Glomerular endothelial cell (primary cell): ENCODE measurements at places on chromosomes 7 and 10. TPM values are rescaled to one million over a fixed set of nuclear protein-coding genes. Genes with fewer than 3 reads are reported as not detected.
A peak's percentile ranks its signal among the peaks of the same experiment; 100 is the strongest.

Gene NME8
- total RNA-seq, result not detected in 2 replicates

Gene PON1
- total RNA-seq, result not detected in 2 replicates

Gene CTAGE8
- total RNA-seq, result not detected in 2 replicates

Gene C10orf67
- not detected in 2 replicates for total RNA-seq

Gene PNLIP
- total RNA-seq, result not detected in 2 replicates

Gene CNPY1
- total RNA-seq, result not detected in 2 replicates

Gene COL26A1
- total RNA-seq, result not detected in 2 replicates

Gene TRIP6
- 73.7 and 99.9 TPM in 2 replicates for total RNA-seq

Gene MINDY4
- 5.4 and 6.7 TPM in 2 replicates for total RNA-seq

Gene GHRHR
- total RNA-seq, result not detected in 2 replicates

Gene PANK1
- 4.4 and 9.1 TPM in 2 replicates for total RNA-seq

Gene BHLHA15
- 0.53 and 0.68 TPM in 2 replicates for total RNA-seq

Gene LRRC18
- not detected in 2 replicates for total RNA-seq

Gene MRLN
- not detected in 2 replicates for total RNA-seq

Gene ADCY1
- 0.35 and 0.87 TPM in 2 replicates for total RNA-seq

DNA sequence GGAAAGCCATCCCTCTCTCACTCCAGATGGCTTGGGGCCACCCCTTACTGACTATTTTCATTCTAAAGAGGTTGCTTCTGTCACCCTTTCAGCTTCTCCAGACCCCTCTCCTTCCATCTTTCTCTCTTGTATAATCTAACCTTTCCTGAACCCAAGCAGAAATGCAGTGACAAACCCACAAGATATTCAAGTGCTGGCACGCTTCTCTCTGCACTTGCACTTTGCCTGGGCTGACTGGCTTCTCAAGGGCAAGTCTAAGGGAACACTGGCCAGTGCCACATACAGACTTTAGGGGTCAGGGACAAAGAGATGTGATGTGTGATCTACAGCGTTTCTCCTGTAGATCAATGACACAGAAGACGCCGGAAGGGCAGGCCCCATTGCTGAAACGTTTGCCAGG is 150.4 kb upstream of the LANCL2 start:
- DNase-seq, result no peak

DNA sequence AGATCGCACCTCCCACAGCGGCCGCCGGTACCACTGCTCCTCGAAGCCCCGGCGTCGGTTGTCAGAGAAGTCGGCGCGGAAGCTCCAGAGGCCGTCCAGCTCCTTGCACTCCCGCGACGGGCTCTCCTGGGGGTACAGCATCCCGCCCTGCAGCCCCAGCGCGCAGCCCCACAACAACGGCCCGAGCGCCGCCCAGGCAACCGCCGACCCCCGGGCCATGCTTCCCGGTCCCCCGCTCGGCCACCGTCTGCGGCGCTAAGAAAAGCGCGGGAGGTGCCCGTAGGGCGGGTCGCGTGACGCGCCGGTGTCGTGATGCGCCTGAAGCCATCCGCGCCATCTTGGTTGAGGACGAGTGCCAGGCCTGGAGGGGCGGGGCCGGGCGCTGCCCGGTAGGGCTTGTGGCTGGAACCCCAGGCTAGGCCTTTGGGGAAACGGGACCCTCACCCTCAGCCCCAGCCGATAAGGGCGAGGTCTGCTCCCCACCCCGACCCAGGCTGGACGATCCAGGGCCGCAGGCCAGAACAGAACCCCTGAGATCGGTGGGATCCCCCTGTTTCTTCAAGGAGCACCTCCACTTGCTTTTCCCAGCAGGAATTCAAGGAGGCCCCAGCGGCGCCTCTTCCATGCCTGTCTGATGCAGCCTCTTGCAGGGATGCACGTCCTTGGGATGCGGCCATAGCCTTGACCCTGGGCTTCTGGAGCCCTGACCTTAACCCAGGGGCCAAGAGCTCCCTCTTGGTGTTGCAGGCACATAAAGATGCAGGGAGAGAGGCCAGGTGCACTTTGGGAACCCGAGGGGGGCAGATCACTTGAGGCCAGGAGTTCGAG is at the start of gene GUSB:
TSS of gene GUSB (minus strand) at position 249 of the 828 bp plus-strand sequence. CDS start at position 219, 30 bp downstream.
- peak; percentile 18 for DNase-seq

DNA sequence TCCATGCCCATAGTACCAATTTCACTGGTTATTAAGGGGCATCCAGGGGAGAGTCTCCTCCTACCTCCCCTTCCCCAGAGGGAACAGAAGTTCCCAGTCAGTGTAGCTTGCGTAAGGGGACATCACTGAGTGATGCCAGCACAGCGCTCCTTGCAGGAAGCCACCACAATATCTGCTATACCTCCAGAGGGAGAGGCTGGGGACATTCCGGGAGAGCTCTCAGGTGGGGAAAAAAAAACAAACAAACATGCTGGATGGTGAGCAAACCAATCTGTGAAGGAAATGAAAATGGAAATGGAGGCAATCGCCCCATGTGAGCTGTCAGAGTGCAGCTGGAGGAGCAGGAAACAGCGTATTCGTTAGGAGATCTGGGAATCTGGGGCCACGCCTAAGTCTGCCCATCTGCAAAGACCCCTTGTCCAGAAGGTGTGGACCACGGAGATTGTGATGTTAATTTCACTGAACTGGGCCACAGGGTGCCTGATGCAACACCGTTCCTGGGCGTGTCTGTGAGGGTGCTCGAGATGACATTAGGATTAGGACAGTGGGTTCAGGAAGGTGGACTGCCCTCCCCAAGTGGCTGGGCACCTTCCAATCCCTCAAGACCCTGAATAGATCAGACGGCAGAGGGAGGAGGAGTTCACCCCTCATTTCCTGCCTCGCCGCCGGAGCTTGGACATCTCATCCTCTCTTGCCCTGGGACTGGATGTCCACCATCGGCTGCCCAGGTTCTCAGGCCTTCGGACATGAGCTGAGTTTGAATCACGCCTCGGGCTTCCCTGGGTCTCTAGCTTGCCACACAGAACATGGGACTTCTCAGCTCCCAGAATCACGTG is 30.5 kb downstream of the GNA12 start:
- no peak for DNase-seq

- DNase-seq, result peak; percentile 91
These were observed 219.5 kb upstream of the CSTF2T start for GRCh38 chr10:51918884-51919325.

DNA sequence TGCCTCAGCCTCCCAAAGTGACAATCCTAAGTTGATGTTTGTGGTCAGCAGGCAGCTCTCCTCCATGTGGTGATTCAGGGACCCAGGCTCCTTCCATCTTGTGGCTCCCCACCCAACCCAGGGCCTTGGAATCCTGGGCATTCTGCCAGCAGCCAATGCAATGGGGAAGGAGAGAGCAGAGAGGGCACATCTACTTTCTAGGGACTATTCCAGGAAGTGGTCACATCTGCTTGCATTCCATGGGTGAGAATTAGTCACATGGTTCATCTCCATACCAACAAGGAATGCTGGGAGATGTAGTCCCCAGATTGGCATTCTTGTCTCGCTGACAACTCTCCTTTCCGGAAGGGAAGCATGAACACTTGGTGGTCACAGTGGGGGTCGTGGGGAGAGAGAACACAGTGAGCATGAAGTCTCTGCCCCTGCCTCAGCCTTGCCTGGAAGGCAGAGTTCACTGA is 9.9 kb upstream of the SRRM3 start:
- DNase-seq, result no peak

GRCh38 chr7:21566094-21566493 is 23.3 kb downstream of the DNAH11 start:
- DNase-seq, result no peak

GRCh38 chr7:23347682-23348180 is 48.6 kb downstream of the MALSU1 start:
- DNase-seq, result no peak

GRCh38 chr7:51995596-51996179 is 679.1 kb upstream of the COBL start:
- DNase-seq, result no peak

DNA sequence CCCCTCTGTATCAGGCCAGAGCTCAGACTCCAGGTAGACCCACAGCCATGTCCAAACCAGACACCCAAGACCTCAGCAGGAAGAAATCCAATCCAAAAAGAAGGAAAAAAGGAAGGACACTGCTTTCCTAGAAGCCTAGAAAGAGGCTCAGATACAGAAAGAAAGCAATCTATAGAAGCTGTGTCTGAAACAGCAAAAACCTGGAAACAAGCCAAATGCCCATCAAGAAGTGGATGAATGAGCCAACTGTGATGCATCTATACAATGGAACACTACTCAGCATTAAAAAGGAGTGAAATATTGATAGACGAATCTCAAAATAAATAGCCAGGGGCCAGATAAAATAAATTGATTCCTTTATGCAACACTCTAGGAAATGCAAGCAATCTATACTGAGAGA is 31.6 kb downstream of the GRB10 start:
- DNase-seq, result no peak

DNA sequence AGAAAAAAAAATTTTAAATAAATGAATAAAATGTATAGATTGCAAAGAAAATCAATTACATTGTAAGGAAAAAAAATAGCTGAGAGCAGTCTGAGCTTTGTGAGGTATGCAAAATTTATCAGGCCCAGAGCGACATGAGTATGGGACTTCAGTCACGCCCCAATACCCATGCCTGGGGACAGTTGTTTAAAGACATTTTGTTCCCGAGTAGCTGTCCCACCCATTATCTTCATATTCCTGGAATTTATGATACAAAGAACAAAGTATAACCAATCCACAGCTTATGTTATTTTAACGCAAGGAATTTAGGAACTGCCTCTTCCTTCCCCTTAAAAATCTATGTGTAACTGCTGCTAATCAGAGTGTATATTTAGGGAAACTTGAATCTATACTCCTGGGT is 1.6 kb upstream of the PON2 start:
- DNase-seq, result no peak

GRCh38 chr7:2084331-2084730 is 148.4 kb downstream of the MAD1L1 start:
- no peak for DNase-seq

DNA sequence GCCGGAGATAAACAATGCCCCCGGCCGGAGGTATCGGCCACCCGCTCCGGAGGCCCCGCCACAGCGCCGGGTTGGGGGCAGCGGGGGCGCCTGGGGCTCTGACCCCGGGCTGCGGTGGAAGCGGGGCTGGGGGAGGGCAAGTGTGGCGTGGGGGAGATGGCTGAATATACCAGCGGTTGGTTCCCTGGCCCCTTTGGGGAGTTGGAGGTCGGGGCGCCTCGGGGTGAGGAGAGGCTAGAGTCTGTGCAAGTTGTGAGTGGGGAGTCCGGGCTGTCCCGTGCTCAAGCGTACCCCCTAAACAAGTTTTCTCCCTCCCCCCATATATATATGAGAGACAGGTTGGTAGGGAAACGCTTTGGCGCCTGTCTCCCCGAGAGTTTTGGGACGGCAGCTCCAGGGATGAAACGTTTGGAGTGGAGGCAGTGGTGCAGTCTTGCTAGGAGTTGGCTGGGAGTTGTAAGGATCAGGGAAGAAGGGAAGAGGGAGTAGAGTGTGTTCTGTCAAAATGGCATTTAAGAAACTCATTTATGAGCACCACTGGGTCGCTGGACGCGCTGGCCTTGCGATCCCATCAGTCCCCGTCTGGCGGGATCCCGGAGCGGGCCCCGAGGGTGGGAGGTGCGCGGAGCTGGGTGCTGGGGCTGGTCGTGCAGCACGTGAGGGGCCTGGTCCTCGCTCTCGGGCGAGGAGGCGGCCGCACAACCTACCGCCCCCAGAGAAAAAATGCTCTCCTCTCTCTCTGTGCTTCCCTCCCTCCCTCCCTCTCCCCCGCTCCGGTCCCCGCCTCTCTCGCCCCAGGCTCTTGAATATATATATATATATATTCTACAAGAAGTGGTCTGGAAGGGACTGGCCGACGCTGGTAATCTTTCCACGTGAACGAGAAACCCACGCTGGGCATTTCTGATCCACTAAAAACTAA is 1.1 kb downstream of the TET1 start:
- DNase-seq, result no peak

- DNase-seq, result no peak
These were observed 10.9 kb downstream of the SEC31B start for GRCh38 chr10:100508691-100509150.

GRCh38 chr10:133464582-133465031 is 10.9 kb downstream of the SCART1 start:
- no peak for DNase-seq

DNA sequence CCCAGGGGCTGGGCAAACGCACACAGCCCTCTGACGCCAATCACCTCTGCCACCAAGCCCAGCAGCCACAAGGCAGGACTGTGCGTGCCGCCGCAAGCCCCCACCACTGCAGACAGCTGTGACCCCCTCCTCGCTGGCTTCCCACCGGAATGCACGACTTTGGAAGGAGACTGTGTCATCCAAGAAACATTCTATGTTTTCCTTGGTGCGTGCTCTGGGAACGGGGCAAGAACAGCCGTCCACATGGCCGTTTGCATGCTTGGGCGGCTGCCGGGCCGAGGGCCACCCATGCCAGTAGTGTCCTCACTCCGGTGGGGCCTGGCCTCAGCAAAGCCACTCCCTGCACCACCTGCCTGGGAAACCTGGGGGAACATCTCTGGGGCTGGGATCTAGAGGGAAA is 17.6 kb upstream of the ELN start:
- no peak for DNase-seq

DNA sequence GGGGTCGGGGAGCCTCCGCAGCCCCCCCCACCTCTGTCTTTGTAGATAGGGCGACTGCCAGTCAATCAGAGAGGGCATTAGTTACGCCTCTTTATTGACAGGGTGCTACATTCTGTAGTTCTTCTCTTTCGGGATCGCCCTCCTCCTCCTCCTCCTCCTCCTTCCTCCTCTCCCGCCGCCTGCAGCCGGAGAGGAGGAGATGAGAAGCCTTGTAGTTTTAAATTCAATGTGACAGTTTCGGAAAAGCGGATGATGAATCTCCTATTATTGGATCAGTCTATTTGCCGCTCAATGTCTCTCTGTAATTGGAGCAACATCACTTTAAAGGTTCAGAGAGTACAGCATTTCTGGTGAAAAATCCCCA is 587 bp upstream of the UNCX start:
- DNase-seq, result no peak

- no peak for DNase-seq
These were observed 134.9 kb downstream of the RAMP3 start for GRCh38 chr7:45292481-45292880.

- DNase-seq, result no peak
These were observed 19.8 kb upstream of the GET4 start for GRCh38 chr7:856444-857095.

DNA sequence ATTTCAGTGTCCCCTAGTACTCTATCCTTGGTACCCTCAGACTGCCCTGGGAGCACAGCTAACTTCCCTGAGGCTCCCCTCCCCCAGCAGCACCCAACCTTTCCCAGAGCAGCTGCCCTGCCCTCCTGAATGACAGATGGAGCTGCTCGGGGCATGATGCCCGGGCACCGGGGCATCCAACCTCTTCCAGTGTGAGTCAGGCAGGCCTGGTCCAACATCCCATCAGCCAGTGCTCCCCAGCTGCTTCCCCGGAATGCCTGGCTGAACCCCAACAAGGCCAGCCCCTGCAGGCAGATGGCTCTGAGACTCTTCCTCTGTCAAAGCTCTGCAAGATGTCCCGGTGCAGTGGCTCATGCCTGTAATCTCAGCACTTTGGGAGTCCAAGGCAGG is 11.9 kb upstream of the TSPAN15 start:
- no peak for DNase-seq

GRCh38 chr10:102236006-102236405 is 5.3 kb downstream of the PITX3 start:
- no peak for DNase-seq
